ENCODE measurements at places on chromosomes 16 and 17.

GRCh38 chr17:77930780-77931768 is 27.4 kb upstream of the TNRC6C start:
- no peak for DNase-seq

DNA sequence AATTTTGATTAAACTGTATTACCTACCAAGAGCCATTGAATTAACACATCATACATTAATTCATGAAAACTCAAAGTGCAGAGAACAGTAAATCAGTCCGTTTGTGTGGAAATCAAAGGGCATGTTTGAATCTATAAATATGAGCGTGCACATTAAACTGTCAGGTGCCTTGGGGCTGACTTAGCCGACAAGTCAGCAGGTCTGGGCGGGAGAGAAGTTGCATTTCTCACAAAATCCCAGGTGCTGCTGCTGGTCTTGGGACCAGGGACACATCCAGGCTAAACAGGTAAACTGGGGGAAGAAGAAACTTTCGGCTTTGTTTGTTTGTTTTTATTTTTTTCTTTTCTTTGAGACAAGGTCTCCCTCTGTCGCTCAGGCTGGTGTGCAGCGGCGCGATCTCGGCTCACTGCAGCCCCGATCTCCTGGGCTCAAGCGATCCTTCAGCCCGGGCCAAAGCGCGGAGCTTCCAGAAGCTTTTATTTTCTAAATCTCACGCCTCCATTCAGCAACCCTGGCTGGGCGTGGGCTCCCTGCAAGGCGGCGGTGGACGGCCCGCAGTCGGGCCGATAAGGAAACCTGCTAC is 213.9 kb downstream of the MRTFB start:
- DNase-seq, result peak; percentile 88

GRCh38 chr17:74055508-74056160 is 147.8 kb upstream of the RPL38 start:
- no peak for DNase-seq

DNA sequence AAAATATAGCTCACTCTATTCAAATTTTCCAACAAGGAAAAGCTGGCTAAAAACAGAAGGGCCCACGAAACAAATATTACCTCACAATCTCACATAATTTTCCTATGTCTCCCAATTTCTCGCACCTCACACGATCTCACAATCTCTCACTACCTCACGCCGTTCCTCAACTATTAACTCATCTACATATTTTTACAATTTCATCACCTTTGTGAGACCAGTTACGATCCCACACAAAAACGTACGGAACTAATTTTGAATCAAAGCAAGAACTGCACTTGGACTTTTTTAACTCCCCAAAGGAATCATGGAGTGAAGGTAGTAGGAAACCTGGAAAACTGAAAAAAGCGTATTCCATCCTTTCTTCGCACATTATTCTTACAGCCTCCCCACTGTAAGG is 1.1 kb downstream of the CBX1 start:
- no peak for DNase-seq

GRCh38 chr17:55295411-55296170 is 30.8 kb downstream of the HLF start:
- DNase-seq, result peak; percentile 37

- DNase-seq, result no peak
These were observed 134.7 kb downstream of the ABCA8 start for GRCh38 chr17:68820476-68820824.
